Hematopoietic multipotent progenitor cell (in vitro differentiated cells): ENCODE measurements at places on chromosomes 2 and 18. TPM values are rescaled to one million over a fixed set of nuclear protein-coding genes. Genes with fewer than 3 reads are reported as not detected.

Gene C2orf15
- 1.6 TPM for total RNA-seq

Gene PLEKHM3
- total RNA-seq, result 19.7 TPM

Gene MROH2A
- total RNA-seq, result not detected

Gene FRZB
- total RNA-seq, result not detected

DNA sequence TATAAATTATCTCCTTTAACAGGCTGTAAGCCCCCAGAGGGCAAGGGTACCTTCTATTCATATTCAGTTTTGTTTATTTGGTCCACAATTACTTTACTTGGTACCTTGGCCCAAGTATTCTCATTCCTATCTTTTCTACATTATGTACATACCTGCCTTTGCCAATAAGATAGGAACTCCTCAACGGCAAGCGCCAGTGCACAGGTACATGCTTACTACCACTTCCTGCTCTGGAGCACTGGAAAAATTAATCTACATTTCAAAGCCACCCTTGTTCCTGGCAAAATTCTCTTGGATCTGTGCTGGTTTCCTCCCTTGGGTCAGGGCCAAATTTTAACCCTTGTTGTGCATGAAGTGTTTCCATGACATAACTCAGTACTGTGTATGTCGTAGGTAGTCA lies 34.3 kb upstream of the LMAN1 start:
- no peak for DNase-seq

- no peak for DNase-seq
These were observed 123.1 kb upstream of the XIRP2 start for GRCh38 chr2:166765141-166765540.

- DNase-seq, result no peak
These were observed 1155.8 kb upstream of the TMEFF2 start for GRCh38 chr2:193350509-193350908.

GRCh38 chr2:70927138-70927537 lies 8.6 kb upstream of the ATP6V1B1 start:
- DNase-seq, result no peak

- DNase-seq, result no peak
These were observed 356.0 kb downstream of the PTPRM start for GRCh38 chr18:7923105-7923504.

DNA sequence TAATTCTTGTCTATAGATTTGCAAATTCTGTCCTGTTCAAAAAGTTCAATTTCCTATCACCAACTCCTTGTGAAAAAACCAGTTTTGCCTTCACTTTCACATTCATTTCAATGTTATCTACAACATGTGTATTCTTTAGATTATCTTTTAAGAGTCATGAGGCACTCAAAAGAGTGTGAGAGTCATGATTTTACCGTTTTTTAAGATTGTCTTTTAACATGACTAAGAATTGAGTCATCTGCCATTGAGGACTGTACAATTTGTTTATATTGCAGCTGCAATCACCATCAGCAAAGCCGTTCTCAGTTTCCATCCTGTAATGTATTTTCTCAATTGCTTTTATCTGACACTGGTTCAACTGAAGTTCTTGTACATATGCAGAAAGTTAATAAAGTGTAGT lies 275.8 kb downstream of the LNPK start:
- DNase-seq, result no peak

DNA sequence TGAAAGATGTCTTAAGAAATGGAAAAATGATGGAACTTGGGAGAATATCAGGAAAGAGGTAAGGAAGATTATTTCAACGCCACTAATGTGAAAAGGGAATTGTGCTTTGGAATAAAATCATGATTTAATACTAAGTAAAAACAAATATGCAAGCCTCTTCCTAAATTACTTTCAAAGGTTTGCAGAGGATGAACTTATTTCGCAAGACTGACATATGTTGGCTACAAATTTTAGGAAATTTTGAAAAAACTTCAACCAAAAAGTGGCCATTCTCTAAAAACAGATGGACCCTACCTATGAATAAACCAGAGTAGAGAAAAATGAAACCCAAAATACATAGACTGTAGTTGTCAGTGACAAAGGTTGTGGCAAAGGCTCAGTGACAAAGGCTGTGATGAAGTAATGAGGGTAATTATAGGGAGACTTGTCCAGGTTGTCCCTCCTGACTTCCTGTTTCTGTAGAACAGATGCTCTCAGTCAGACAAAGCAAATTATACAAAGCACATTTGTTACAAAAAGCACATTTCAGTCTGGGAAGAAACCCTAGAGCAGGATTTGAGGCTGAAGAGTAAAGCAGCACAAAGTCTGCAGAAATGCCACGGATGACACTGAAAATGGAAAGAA lies 39.5 kb downstream of the SFT2D3 start:
- no peak for DNase-seq
